Activated naive CD4-positive, alpha-beta T cell treated with anti-CD3 and anti-CD28 coated beads, Interleukin-2, amount 50 U/mL, for 72 hours (primary cell): ENCODE measurements at places on chromosomes 2 and 18. TPM values are rescaled to one million over a fixed set of nuclear protein-coding genes. Genes with fewer than 3 reads are reported as not detected.

DNA sequence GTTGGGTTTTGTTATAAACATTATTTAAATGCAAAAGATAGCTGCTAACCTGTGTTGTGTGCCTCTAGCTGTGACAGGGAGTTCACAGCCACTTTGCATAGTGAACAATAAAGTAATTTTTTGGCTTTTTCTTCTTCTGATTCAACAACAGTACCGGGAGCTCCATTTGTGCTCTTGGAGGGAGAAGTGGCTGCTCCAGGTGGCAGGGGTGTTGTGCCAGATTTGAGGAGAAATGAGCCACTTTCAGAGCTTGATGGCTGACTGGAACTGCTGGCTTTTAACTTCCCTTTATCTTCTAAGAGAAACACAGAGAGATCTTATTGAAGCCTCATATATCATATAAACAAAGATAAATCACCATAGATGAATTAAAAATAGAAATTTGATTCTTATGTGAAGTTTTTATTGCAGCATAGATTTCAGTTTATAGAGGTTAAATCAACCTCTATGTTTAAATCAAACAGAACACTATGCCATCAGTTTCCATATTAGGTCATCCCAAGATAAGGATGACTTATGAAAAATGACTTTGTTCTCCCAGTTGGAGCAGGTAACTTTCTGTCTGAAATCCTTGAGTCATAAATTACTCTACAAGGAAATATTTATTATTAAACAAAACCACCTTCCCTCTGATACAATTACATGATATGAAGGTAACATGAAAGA, 182.0 kb upstream of the SESTD1 start:
- DNase-seq = no peak

GRCh38 chr2:130825231-130825965, 11.3 kb upstream of the ARHGEF4 start:
- no peak for DNase-seq

DNA sequence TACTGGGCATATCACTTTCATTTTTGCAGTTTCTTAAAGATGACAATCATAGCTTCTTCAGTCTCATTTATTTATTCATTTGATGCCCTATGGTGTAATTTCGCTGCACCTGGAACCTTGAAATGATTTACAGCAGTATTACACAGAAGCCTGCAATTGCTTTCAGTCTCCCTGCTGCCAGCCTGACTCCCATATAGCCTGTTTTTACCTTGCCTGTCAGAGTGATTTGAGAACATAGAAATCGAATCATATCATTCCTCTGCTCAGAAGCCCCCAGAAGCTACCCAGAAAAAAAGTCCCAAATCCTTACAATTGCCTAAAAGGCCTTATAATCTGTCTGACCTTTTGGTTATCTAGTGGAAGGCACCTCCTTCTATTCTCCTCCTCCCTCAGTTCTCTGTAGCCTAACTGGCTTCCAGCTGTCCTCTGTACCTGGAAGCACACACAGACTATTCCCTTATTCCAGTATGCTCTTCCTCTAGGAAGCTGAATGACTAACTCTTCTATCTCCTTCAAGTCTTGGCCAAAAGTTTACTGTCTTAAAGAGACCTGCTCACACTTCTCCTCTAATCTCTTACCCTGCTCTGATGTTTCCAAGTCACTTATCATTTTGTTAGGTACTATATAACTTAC, 12.6 kb downstream of the SCN3A start:
- DNase-seq = no peak

DNA sequence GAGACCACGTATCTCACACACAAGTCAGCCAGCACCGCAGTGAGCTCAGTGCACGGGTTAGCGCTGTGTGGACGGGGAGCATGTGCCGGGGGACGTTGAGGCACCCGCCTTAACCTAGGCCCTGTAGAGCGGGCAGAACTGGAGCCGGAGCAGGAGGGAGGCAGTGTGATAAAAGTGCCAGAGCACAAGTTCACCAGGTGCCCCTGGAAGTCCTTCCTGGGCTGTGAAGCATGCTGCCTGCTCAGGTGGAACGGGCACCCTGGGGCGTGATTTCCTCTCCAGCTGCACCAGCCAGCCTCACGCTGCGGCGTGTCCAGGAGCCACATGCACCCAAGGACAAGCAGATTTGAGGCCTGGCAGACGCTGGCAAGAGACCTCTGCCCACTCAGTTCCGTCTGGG, 50.3 kb downstream of the ITGB1BP1 start:
- DNase-seq = no peak

Gene CSRNP3
- not detected for total RNA-seq
